ENCODE measurements at places on chromosomes 2 and 18.

DNA sequence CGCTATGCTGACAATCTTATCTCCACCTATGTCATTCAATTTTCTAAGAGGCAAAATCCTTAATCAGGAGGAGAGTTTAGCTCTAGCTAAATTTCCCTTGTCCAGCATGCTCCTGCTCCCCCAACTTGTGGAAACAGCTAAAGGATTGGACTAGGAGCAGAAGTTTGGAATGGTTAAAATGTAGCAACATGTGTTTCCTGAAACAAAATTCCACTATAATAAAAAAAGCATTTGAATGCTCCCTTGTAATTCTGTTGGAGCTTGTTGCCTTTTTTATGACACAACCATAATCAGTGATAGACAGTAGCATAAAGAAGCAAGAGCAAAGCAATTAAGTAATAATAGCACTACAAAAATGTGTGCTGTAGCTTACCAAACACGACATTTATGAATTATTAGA is 6.9 kb downstream of the ACTR3 start:
- DNase-seq = no peak

- DNase-seq = peak; percentile 8
Measured at GRCh38 chr2:174730698-174731018, 33.6 kb downstream of the CHRNA1 start.

DNA sequence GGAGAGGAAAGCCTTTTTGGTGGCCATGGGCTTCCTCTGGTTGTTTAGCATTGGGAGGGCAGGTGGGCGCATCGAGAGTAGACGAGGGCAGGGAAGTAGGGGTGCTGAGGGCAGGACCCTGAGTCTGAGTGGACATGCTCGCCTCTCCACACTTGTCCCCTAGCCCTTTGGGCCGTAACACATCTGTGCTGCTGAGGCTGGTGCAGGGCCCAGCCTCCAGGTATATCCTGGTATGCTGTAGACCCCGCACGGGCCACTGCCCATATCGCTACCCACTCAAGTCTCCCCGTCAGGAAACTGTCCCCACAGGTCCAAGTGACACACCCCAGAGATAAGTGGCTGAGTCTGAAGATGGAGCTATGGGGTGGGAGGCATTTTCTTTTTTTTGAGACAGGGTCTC is 13.7 kb upstream of the CCDC74B start:
- no peak for DNase-seq

GRCh38 chr2:3309496-3310355 is 67.9 kb downstream of the EIPR1 start:
- no peak for DNase-seq

DNA sequence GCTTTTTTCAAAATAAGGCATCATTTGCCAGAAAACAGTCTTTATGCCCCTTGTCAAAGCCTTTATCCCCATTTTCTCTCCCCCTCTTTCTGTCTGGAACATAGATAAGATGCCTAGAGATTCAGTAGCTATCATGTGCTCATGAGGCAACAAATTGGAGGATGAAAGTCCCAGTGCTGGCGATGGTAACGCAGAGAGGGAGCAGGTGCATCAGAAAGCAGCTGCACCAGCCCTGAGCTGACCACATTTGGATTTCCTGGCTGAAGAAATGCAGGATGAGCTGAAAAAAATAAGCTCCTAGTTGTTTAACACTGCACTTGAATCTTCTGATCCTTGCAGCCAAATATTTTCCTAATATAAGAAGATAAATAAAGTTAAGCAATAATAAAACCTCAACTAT is 48.0 kb downstream of the LOXHD1 start:
- DNase-seq = no peak

DNA sequence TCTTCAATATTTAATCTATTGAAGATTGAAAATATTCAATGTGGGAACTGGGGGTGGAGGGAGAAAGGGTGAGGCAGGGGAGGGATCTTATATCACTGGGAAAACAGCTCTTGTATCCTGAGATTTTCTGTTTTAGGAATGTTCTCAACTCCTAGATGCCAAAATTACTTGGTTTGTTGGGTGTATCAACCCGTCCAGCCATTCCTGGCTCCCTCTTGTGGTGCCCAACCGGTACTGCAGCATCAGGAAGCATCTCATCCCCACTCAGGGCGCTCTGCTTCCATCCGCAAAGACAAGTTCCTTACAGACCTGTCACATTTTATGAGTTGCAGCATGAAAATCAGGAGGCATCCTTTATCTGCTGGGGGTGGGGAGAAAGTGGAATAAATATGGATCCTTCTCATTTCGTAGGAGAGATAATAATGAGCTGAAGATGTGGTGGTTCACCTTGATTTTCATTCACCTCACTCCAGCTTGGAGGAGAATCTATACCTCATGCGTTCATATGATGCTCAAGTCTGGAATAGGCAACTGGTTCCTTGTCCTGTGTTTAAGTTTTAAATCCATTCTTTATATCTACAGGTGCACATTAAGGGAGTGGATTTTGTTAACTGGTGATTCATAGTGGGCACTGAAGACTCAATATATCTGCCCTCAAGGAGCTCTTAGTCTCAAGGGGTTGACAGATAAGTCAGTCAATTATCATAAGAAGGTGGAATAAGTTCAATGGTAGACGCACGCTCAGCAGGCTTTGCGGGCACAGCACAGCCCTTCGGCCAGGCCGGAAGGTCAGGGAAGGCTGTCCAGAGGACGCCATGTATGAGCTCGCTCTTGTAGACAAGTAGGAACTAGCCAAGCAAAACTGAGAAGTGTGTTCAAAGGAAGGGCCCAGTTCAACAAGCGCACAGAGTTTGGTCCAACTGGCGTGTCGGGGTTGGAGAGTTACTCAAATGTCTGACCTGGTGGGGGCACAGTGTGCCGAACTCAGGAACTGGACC is 127.3 kb downstream of the RNF144A start:
- peak; percentile 34 for DNase-seq

- DNase-seq = no peak
Measured at GRCh38 chr2:228916416-228917090, 354.5 kb downstream of the PID1 start.

DNA sequence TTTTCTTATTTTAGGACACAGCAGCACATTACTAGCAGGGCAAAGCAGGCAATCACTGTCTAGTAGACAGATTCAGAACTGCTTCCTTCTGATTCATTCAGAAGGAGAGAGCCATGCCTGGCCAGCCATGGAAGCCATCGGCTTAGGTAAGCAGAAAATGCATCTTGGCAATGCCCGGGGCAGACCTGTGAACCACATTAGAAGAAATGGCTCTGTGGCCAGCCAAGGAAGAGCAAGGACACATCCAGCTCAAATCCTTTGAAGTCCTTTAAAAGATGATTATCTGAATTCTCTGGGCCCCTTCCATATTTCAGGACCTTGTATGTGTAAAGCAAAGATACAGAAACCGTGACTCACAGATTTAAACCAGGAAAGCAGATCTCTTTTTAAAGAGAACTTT is 227.4 kb downstream of the PID1 start:
- no peak for DNase-seq

DNA sequence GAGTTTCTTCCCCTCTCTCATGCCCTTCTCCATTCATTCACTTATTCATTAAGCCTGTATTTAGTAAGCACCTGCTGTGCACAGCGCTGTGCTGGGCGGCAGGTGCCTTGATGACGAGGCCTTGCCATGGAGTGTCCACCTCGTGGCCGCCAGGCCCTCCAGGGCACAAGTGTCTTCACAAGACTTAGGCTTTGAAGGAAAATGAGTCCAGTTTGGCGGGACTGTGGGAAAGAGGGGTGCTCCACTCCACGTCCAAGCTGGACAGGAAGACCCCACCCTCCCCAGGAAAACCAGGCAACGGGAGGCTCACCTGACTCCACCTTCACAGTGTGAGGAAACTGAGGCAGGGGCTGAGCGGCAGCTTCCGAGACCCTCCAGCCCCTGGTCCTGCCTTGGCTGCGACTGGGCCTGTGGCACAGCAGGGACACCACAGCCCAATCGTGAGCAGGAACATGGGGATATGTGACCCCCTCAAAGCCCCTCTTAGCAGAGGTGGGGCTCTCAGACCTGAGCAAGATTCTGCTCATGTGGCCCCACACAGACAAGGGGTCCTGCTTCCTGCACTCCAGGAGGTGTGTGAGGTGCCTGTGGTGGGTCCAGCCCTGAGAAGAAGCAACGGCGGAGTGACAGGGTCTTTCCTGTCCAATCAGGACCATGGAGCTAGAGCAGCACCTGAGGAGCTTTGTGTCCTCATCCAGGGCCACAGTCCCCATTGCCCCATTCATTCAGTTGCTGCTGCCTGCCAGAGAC is 110.3 kb upstream of the ODC1 start:
- DNase-seq = no peak

GRCh38 chr2:196489371-196489770 is 150.1 kb upstream of the CCDC150 start:
- no peak for DNase-seq

DNA sequence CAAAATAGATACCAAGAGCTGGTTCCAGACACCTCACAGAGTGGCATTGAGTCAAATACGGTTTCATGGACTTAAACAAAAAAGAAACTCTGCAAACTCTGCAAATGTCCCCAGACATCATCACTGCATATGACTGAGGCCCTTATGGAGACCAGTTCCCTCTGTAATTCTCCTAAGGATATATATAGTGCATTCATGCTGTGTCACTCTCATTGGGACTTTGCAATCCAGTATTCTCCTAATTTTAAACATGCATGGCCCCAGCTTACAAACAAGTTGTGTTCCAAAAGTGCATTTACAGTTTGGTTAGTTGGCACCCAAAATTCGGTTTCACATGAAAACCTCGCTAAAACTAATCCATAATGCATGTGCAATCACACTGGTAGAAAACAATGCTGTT is 18.6 kb upstream of the INO80C start:
- DNase-seq = no peak

DNA sequence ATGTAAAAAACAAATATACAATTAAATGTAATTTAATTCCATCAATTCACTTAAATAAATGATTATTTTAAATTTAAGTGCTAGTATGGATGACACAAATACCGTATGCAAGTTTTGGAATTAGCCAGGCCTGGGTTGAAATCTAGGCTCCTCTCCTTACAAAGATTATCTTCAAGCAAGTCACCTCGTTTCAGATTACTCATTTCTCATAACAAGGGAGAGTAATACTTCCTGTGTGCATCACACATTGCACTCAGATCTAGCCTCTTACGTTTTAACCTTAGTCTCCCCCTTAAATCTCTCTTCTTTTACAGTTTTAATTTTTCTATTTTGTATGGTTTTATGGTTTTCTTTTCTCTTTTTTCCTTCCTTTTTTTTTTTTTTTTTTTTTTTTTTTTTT is 1475.9 kb upstream of the NXPH2 start:
- no peak for DNase-seq

- peak; percentile 8 for DNase-seq
Measured at GRCh38 chr2:221103930-221104329, 468.2 kb downstream of the EPHA4 start.

GRCh38 chr2:744088-744487 is 66.9 kb upstream of the TMEM18 start:
- DNase-seq = no peak

GRCh38 chr2:70472221-70472890 is 81.3 kb downstream of the TGFA start:
- DNase-seq = peak; percentile 30

DNA sequence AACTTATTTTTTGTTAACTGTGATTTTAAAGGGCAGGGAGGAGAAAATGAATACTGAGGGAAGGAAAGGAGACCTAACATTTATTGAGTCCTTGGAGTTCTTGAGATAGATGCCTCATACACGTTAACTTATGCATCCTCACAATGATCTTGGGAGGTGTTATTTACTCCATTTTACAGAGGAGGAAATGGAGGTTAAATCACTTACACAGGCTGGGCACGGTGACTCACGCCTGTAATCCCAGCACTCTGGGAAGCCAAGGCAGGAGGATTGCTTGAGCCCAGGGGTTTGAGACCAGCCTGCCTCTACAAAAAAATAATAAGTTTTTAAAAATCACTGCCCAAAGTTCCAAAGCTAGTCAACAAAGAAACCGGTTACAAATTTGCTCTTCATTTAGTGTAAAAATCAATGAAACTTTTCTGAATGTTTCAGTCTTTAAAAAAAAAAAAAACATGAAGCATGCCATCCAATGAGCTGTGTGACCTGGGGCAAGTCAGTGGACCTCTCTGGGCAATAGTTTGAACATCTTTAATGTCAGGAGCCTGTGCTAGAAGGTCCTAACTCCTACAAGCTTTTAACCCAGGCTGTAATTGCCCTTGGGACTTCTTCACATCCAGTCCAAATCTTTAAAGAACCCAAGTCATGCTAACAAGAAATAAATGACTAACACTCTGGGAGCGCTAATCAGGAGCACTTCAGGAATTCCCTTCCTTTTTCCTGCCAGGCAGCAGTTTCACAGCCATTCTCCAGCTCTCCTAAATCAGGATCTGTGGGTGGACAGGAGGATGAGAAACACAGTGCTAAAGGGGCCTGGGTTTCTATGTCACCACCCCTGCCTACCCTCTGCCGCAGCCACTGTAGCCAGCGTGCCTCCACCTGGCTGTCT is 176.4 kb downstream of the TMEM247 start:
- no peak for DNase-seq

DNA sequence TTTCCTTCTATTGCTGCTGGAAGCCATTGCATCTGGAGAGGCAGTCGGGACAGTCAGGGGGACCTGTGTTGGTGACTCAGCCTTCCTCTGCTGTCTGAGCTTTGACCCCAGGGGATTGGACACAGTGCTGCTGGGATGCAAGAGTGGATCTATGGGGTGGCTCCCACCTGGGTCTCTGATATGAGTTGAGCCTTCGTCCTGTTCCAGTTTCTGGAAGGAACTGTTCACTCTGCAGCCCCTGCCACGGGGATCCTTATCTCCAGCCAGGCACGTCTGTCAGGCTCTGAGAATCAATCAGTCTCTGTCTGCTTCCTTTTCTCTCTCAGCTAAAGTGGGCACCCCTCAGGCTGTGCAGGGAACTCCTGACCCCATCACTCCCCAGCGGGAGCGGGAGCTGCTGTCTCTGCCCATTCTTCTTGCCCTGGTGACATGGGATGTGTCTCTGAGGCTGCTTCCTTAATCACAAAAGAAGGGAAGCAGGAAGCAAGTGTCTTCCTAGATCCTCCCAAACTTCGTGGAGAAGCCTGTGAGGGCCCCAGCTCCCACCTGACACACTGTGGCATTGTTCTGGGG is 51.7 kb downstream of the ARHGAP28 start:
- no peak for DNase-seq

DNA sequence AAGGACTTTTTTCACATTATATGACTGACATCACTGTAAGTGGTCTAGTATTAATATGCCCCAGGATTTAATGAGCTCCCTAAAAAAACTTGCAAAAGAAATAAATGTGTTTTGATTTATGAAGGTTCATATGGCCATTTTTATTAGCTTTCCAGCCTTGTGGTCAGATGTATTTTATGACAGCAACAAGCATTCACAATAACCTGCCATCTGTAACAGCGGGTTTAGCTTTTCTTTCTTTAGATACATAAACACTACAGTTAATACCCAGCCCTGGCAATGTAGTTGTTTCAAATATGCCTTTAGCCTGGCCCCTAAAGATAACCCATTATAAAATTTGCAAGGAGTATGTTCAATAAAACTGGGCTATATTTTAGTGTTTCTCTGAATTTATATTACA is 1063.8 kb downstream of the SOCS6 start:
- DNase-seq = no peak

- DNase-seq = peak; percentile 46
Measured at GRCh38 chr18:49238433-49239042, 221.9 kb downstream of the DYM start.

- peak; percentile 13 for DNase-seq
Measured at GRCh38 chr2:44342854-44343253, 18.4 kb downstream of the PREPL start.

- no peak for DNase-seq
Measured at GRCh38 chr2:122003196-122003940, 247.9 kb downstream of the TSN start.

Measured in NCI-H146 (cell line).